Activated CD8-positive, alpha-beta T cell treated with anti-CD3 and anti-CD28 coated beads, Interleukin-2, amount 10 ng/mL, durations not matched to agents 7 days and 5 days (primary cell): ENCODE measurements at places on chromosomes 6 and 20. TPM values are rescaled to one million over a fixed set of nuclear protein-coding genes. Genes with fewer than 3 reads are reported as not detected.
A peak's percentile ranks its signal among the peaks of the same experiment; 100 is the strongest.

DNA sequence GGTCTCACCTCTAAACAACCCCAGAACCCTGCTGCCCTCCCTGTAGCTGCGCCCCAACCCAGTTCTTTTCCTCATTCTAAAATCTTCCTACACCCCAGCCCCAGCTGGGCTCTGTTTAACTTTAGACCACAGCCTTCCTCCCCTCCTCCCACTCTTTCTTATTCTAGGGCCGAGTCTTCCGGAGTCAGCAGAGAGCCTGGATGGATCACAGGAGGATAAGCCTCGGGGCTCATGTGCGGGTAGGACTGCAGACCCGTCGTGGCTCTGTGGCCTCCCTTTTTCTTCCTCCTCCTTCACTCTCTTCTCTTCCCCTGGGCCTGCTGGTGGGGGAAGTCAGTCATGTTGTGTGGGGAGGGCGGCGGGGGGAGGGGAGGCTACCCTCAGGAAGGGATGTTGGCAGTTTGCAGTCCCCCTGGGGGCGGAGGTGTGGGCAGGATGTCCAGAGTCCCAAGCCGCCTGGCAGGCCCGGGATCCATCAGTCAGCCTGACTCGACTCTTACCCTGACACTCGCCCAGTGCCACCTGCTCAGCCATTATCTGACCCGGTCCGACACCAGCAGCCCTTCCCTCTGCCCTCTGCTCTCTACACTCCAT is 8.1 kb downstream of the CAPN11 start:
- no peak for DNase-seq
- H3K27ac ChIP-seq: peak overlapping the region; percentile 63
- no peak overlapping the region for H3K4me3 ChIP-seq
- H3K4me1 ChIP-seq: peaks cover 13% of the 10 kb centered on the region

DNA sequence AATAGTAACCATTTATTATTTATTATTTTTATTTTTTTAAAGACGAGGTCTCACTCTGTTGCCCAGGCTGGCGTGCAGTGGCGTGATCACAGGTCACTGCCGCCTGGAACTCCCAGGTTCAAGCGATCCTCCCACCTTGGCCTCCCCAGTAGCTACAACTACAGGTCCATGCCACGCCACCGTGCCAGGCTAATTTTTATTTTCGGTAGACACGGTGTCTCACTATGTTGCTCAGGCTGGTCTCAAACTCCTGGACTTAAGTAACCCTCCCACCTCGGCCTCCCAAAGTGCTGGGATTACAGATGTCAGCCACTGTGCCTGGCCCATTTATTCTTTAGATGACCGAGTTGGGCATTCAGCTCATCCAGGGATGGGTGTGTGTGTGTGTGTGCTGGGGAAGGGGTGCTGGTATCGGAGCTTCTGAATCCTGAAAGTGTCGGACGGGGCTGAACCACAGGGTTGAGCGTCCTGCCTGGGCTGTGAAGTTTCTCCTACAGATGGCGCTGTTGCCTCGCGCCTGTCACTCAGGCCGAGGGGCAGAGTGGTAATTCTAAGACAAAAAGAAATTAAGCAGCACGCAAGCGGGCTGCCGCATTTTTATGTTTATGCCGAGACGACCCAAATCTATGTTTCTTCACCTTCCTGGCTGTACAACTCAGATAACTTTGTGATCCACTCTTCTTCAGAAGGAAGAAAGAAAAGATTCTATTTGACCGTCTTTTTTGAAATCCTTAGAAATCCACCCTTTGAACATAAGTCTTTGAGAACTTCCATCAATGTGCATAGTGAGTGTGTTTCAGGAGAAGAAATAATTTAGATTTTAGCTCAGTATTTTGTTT is 252.8 kb downstream of the CDH26 start:
- H3K27me3 ChIP-seq: no peaks in the 10 kb centered on the region
- DNase-seq: peak; percentile 71
- H3K4me1 ChIP-seq: peaks cover 3% of the 10 kb centered on the region
- no peaks in the 10 kb centered on the region for H3K36me3 ChIP-seq

DNA sequence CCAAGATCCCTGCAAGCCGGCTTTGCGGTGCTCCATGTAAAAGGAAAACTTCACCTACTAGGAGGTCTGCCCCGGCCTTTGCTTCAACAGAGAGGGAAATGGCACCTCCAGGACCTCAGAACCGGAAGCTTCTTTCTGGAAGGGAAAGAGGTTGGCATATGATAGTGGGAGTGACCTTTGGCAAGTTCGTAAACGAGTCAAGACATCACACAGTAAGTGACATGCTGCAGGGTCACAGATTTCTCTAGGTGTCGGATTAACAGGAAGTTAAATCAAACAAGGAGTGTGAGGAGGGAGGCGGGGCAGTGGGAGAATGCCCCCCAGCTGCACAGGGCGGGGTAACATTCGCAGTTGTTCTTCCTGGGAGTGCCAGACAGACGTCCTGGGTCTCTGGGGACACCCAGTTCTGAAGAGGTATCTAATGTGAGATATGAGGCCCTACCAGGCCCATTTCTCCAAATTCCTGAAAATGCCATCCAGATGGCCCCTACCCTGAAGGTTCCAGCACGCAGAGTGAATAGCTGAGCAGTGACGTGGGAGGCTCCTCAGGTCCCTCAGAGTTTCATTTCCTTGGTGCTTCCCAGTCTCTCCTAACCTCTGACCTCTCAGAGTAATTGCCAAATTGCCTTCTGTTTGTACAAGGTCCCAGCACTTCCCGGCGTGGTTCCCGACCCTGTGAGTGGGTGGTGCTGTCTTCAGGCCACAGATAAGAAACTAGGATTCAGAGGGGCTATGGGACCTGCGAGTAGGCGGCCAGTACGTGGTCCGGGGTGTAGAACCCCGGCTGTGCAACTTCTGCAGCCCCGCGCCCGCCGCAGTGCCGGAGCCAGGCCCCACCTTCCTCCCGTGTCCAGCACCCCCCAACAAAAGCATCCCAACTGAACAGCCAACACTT is 1.9 kb downstream of the RRBP1 start:
- H3K4me1 ChIP-seq: peaks cover 37% of the 10 kb centered on the region
- peaks cover 33% of the 10 kb centered on the region for H3K36me3 ChIP-seq
- no peak for DNase-seq
- peaks cover 13% of the 10 kb centered on the region for H3K27me3 ChIP-seq

DNA sequence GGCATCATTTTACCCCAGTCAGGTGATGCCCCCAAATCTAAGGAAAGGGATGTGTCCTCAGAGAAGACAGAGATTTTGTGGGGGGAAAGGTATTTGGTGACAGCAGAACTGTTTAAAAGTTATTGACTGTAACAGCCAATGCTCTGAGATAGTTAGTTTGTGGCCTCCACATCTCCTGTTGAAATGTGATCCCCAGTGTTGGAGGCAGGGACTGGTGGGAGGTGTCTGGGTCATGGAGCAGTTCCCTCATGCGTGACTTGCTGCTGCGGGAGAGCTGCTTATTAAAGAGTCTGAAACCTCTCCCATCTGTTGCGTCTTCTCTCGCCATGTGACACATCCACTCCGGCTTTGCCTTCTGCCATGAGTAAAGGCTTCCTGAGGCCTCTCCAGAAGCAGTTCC is 282.8 kb upstream of the FOXQ1 start:
- no peak overlapping the region for H3K27ac ChIP-seq
- peaks cover 4% of the 10 kb centered on the region for H3K27me3 ChIP-seq

DNA sequence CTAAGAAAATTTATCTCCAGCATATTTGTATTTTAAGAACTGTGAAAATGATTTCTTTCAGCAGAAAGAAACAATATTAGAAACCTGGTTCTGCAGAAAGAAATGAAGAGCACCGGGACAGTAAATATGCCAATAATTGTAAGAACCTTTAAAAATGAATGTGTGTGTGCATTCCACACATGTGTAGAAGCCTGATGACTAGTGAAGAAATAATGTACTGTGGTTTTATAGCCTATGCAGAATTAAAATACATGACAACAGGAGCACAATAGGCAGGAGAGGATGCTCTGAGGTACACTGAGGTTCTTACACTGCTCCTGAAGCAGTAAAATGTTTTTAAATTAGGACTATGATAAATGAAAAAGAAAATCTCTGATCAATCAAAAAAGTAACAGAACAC is 48.9 kb downstream of the SNX14 start:
- no peak overlapping the region for H3K4me3 ChIP-seq
- peaks cover 20% of the 10 kb centered on the region for H3K36me3 ChIP-seq

GRCh38 chr20:3090565-3090964 is 6.0 kb upstream of the AVP start:
- peaks cover 24% of the 10 kb centered on the region for H3K4me1 ChIP-seq
- peaks cover 24% of the 10 kb centered on the region for H3K27me3 ChIP-seq

- H3K4me3 ChIP-seq: peak overlapping the region; percentile 63
- DNase-seq: peak; percentile 89
- peaks cover 4% of the 10 kb centered on the region for H3K36me3 ChIP-seq
- H3K4me1 ChIP-seq: peaks cover 40% of the 10 kb centered on the region
These were observed 121.0 kb downstream of the BCAS1 start for GRCh38 chr20:53949319-53949839.

DNA sequence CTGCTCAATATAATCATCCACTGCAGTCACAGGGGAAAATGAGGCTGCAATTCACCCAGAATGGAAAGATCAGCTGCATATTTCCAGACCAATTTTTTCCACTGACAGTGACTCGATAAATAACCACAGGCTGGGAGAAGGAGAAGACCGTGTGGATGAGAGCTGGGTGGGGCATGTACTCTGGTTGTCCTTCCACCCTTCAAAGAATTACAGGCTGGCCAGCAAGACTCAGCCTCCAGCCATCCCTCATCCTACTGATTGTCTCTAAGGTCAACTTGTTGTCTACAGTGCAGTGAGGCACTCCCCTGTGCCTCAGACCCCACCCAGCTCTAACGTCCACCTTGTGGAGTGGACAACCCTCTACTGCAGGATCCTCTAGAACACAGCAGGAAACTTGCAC is 14.5 kb upstream of the MAS1 start:
- H3K27me3 ChIP-seq: peaks cover 3% of the 10 kb centered on the region
- H3K36me3 ChIP-seq: no peaks in the 10 kb centered on the region
- H3K4me1 ChIP-seq: peaks cover 9% of the 10 kb centered on the region
- no peak for DNase-seq
- no peak overlapping the region for H3K4me3 ChIP-seq
- H3K27ac ChIP-seq: no peak overlapping the region

DNA sequence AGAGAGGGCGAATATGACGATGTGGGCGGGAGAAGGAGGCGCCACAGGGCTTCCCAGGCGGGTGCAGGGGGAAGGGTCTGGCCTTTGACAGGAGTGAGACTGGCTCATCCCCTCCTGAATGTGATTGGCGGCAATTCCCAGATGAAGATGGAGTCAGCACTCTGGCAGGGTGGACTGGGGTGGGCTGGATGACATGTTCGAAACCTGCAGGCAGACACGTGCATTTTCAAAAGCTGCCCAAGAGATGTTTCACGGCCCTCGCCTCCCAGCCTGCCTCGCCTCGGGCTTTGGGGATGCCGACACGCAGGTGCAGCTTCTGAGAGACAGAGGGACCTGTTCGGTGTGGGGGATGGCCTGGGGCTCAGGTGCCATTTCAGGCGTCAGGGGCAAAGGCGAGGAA is 66.8 kb upstream of the AFDN start:
- peaks cover 2% of the 10 kb centered on the region for H3K27me3 ChIP-seq
- H3K4me3 ChIP-seq: no peak overlapping the region
- no peaks in the 10 kb centered on the region for H3K36me3 ChIP-seq
- H3K4me1 ChIP-seq: no peaks in the 10 kb centered on the region
- DNase-seq: no peak

DNA sequence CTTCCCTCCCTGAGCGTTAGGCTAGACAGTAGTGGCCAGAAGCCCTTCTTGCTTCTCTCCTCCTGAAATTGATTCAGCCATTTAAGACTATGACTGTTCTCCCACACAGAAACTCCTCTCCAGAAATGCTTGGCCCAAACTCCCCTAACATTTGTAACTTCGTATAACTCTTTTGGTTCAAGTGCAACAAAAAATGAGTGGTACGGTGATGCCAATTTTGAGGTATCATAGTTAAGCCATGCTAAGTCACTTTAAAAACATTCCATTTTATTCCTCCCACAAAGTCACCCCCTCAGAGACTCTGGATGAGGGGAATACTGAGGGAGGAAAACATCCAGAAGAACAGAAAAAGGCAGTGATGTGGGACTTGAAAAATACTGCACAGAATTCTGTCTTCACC is 21.1 kb upstream of the ROS1 start:
- no peak overlapping the region for H3K4me3 ChIP-seq
- no peak overlapping the region for H3K27ac ChIP-seq
- H3K27me3 ChIP-seq: peaks cover 46% of the 10 kb centered on the region
- no peak for DNase-seq
- H3K4me1 ChIP-seq: peaks cover 1% of the 10 kb centered on the region

- DNase-seq: no peak
- H3K27me3 ChIP-seq: peaks cover 5% of the 10 kb centered on the region
- no peaks in the 10 kb centered on the region for H3K36me3 ChIP-seq
- no peak overlapping the region for H3K27ac ChIP-seq
- peaks cover 6% of the 10 kb centered on the region for H3K4me1 ChIP-seq
These were observed 9.7 kb downstream of the TGM3 start for GRCh38 chr20:2305479-2305878.

- peak overlapping the region; percentile 100 for H3K27ac ChIP-seq
- H3K4me1 ChIP-seq: peaks cover 35% of the 10 kb centered on the region
- DNase-seq: no peak
- H3K27me3 ChIP-seq: no peaks in the 10 kb centered on the region
These were observed 15.0 kb downstream of the BTN2A1 start for GRCh38 chr6:26472549-26473290.

DNA sequence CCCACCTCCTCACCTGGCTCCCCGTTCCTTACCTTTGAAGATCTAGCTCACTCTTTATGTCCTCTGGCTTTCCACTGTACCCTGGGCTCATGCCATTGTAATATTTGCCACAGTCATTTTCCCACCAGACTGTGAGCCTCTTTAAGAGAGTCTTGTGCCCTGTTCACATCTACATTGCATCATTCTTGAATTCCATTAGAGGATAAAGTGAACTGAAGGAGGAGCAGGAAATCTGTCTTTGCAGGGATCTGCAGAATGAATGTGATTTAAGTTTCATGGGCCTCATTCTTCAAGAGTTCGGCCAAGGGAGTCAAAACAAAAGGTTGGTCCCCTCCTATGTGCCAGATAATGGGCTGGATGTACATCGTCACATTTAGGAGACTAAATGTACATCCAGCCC is 272.6 kb upstream of the CITED2 start:
- H3K27ac ChIP-seq: no peak overlapping the region
- no peaks in the 10 kb centered on the region for H3K36me3 ChIP-seq
- DNase-seq: no peak
- H3K27me3 ChIP-seq: peaks cover 8% of the 10 kb centered on the region
- H3K4me1 ChIP-seq: no peaks in the 10 kb centered on the region

GRCh38 chr6:1164600-1164999 is 147.3 kb upstream of the FOXQ1 start:
- H3K27me3 ChIP-seq: peaks cover 5% of the 10 kb centered on the region
- no peaks in the 10 kb centered on the region for H3K4me1 ChIP-seq
- H3K4me3 ChIP-seq: no peak overlapping the region
- H3K27ac ChIP-seq: no peak overlapping the region
- H3K36me3 ChIP-seq: no peaks in the 10 kb centered on the region
- DNase-seq: no peak

The OR2H2 gene
- total RNA-seq: not detected

The EFCAB8 gene
- 1.0 TPM for total RNA-seq

The F13A1 gene
- not detected for total RNA-seq

The DNAAF9 gene
- 3.5 TPM for total RNA-seq

The GNMT gene
- 1.2 TPM for total RNA-seq

The SOBP gene
- total RNA-seq: 1.2 TPM
